ENCODE measurements at places on chromosomes 3 and 15.

DNA sequence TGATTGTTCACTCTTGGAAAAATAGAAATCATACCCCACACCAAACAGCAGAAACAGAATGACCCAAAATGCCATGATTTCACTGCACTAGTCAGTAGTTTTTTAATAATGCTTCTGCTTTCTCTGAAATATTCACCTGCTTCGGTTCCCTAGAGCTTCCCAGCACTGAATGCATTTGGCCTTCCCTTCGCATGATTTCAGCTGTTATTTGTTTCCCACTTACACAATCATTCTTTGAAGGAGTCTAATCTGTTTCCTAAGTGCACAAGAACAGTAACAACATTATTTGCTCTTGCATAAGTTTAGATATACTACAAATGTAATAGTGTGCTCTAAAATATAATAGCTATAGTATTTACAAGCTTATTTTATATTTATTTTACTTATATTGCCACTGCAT lies 178.7 kb downstream of the STAC start:
- DNase-seq = no peak

DNA sequence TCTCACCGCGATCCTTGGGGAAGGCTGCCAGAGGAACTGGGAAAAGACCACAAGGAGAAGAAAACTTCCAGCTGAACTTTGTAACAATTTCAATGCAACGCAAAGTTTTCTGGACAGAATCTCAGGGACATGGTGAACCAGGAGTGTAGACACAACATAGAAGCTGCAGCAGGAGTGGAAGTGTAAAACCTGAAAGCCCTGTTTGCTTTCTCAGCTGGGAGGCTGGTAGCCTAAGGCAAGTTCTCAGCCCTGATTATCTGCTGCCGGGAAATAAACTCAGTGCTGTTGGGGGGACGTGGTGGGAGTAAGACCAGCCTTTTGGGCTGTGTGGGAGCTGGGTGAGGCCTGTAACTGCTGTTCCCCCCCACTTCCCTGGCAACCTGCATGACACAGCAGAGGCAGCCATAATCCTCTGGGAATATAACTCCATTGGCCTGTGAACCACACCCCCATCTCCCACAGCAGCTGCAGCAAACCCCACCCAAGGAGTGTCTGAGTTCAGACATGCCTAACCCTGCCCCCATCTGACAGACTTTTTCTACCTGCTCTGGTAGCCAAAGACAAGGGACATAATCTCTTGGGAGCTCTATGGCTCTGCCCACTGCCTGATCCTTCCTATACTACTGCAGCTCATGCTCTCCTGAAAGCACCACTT lies 106.7 kb downstream of the ZNF621 start:
- DNase-seq = no peak

- no peak for DNase-seq
Observed at GRCh38 chr3:51683566-51683965, 12.5 kb downstream of the TEX264 start.

DNA sequence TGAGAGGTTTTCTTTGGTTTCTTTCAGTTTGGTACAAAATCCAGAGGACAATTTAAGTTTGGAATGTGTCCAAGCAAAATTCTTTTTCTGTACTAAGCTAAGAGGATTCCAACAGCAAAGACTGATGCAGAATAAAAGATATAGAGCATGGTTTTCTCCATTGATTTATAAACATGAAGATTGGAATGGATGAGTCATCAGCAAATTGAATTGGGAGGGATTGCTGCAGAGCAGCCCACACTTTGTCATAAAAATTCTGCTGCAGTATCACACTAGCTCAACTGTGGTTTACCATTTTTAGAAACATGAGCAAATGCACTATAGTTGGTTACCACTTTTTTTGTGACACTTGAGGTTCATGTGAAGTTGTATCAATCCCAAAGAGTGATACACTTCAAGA lies 16.1 kb upstream of the LARP6 start:
- DNase-seq = no peak

- no peak for DNase-seq
Observed at GRCh38 chr3:129967761-129968160, 6.8 kb upstream of the TRH start.

Measured in hepatocyte (in vitro differentiated cells).